ENCODE measurements at places on chromosomes 16 and 17.
A peak's percentile ranks its signal among the peaks of the same experiment; 100 is the strongest.

DNA sequence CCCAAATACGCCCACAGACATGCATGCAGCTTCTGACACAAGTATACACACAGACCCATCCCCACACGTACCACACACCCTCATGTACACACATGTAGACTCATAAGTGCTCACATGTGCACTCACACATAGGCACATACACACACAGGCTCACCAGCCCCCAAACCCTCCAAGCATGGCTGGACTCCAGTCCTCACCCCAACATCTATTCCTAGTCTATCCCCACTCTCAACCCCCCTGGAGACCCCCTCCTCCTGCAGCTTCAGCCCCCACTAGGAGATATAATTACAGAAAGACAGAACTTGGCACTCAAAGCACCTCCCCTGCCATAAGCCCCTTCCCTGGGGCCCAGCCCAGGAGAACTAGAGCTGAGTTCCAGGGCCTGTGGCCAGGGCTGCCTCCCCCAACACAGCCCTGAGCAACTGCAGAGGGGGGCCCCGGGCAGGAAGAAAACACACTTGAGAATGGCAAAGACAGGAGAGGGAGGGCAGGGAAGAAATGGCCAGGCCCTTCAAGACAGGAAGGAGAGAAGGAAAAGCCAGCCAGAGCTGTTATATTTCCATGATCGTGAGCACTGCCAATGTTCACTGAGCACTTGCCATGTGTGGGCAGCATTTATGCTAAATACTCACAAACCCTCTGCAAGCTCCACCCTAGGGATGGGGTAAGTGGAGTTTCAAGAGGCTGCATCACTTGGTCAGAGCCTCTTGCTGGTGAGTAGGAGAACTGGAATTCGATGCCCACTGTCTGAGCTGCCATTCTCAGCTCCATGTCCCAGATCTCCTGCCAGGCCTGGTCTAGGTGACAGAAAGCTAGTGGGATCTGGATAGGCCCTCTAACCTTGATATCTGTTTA is 224.5 kb downstream of the ZNF423 start:
- no peak for DNase-seq

- DNase-seq, result peak; percentile 50
Observed at GRCh38 chr17:11598274-11599221, at the start of gene DNAH9. Gene DNAH9, plus strand, starts transcription at chr17:11598470. Its CDS starts 29 bp downstream, at chr17:11598499.

DNA sequence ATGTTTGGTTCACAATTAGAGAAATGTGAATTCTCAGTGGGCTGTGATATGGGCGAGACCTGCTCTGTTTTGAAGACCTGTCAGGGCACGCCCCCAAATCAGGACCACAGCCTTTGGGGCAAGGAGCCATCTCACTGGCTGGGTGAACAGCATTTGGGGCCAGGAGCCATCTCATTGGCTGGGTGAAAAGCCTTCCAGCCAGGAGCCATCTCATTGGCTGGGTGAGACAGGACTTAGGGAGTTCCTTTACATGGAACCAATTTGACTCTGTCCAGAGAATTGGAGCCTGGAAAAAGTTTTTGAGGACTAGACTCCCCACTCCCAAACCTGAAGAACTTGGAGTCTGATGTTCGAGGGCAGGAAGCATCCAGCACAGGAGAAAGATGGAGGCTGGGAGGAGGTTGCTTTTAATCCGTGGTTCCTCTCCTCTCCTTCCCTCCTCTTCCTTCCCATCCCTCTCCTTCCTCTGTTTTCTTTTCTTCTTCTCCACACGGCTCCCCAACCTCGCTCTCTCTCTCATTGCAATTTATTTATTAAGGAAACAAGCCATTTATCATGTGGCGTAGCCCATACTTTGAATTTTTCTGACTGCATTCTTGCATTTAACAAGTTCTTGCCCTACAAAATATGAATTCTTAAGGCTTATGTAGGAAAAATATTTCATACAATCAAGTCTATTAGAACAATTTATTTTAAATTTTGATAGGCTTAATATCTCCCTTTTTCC is 19.7 kb downstream of the FOXL1 start:
- no peak for DNase-seq

- no peak for DNase-seq
Observed at GRCh38 chr17:20142268-20142667, 133.1 kb downstream of the SPECC1 start.

GRCh38 chr16:3099732-3100499 is 822 bp upstream of the ZSCAN10 start:
- peak; percentile 81 for DNase-seq

DNA sequence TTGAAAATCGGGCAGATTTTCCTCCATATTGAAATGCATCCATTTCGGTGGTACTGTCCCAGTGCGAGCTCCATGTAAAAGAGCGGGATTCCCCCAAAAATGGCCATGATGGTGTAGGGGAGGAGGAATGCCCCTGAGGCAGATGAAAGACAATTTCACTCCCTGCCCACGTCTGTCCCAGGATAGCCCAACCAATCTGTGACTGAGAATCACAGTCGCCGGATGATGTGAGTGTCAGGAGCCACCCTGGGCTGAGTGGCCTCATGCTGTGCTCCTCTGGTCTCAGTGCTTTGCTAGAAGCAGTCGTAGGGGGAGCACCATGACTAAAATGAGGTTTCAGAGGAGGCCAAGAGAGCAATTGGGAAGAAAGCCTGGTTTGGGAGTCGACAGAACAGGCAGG is 16.7 kb downstream of the SLC6A4 start:
- no peak for DNase-seq

GRCh38 chr17:5297245-5297644 is 15.2 kb downstream of the RABEP1 start:
- no peak for DNase-seq

DNA sequence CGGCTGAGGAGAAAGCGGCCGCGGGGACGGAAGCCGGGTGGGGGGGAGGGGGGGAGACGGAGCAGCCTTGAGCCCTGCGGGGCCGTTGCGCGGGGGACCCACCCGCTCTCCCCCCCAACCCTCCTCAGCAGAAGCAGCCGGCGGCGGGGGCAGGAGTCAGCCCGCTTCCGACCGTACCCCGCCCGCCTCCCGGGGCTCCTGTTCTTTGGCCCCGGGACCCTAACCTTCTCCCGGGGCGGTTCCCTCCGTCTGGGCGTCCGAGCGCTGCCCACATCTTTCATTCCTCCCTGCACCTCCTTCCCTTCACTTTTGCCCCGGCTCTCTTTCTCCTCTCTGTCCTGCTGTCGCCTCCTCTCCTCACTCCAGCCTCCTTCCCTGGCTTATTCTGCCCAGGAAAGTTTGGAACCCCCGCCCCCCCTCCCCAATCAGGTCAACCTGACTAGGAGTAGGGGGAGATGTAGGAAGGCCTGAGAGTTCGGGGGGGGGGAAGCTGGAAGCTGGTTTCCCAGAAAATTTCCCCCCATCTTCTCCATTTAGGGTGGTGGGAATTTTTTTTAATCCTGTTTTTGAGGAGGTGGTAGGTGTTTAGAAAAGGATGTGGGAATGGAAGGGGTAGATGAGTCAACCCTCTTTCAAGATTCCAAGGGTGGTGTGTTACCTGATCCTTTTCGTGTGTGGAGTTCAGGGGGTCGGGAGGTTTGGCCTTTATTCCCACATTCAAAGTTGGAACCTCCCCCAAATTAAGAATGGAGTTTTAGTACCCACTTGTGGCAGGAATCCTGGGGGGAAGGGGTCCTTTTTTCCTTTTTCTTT is 427 bp upstream of the NLK start:
- DNase-seq, result no peak

DNA sequence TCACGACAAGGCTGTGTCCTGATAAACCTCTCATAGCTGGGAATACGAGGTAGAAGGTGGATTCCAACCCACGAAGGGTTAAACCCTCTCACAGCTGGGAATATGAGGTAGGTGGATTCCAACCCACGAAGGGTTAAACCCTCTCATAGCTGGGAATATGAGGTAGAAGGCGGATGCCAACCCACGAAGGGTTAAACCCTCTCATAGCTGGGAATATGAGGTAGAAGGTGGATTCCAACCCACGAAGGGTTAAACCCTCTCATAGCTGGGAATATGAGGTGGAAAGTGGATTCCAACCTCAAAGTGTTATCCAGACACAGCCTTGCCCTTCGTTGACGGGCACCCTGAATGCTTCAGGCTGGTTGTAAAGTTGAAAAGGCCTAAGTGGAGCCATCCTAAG is 31.0 kb downstream of the AXIN1 start:
- no peak for DNase-seq

DNA sequence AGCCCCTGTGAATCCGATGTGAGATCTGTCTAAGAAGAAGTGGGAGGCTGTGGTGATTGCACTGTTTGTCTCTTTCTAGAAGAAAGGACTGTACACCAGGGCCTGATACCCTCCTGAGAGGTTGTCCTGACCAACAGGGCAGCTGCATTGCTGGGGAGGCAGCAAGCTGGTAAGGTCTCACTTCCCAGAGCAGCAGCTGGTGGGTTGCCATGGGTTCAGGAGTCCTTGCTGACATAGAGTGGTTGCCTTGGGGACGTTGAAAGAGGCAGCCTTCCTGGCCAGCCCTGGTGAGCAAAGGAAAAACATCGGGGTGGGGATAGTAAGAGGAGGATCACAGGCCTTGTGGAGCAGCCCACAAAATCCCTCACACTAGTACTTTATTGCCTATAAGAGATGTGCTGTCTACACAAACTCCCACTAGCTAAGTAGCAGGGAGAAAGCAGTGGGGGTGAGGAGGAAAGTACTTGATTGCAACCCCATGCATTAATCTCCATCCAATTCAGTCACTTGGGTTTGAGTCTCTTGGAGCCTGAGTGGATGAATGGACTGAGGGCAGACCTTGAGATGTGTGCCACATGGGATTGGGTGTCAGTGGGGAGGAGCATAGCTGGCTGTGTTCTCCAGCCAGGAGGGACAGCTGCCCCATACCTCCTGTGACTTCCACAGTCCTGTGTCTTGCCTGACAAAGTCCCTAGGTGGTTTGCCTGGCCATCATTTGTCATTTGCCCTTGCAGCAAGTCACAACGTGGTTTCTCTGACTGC is 143.8 kb upstream of the RPL38 start:
- DNase-seq, result no peak

- DNase-seq, result no peak
Observed at GRCh38 chr16:20707461-20707860, 10.0 kb upstream of the ACSM1 start.

DNA sequence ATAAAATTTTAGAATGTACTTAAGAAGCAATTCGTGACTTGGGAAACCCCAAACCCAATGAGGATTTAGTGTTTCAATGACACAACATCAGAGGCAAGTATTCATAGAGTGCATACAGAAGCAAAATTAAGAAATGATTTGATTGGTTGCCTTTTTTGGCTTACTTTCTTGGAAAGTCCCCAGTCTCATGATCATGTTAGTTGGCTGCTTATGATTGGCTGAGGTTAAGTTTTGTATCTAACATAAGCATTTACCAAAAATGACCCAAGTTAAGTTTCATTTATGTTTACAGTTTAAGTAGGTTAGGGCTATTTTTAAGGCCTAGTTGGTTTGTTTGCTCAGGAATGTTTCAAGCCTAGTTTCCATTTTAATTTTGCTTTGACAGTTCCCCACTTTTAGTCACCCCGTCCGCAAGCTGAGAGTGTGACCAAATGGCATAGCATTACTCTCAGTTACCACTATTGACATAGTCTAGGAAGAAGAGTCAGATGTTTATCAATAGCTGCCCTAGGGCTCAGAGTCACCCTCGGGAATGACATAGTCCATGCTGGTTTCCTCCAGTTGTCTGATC is 36.2 kb downstream of the DGKE start:
- DNase-seq, result no peak

DNA sequence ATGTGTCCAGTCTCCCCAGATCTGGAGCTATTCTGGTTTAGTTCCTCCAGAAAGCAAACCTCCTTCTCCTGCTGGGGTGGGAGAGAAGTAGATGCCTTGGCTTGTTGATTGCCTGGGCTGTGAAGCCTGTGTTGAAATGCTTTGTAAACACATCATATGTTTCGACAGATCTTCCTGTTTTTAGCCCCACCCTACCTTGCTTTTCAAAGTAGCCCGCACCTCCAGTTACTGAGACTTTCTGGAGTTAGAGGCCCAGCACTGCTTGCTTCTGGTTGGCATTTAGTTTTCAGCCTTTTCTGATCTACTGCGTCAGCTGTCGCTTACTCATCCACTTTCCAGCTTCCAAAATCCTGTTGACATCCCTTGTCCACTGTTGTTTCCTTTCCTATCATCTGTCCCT is 17.9 kb upstream of the NDEL1 start:
- DNase-seq, result no peak

- DNase-seq, result no peak
Observed at GRCh38 chr17:9361188-9361955, 214.2 kb downstream of the STX8 start.

DNA sequence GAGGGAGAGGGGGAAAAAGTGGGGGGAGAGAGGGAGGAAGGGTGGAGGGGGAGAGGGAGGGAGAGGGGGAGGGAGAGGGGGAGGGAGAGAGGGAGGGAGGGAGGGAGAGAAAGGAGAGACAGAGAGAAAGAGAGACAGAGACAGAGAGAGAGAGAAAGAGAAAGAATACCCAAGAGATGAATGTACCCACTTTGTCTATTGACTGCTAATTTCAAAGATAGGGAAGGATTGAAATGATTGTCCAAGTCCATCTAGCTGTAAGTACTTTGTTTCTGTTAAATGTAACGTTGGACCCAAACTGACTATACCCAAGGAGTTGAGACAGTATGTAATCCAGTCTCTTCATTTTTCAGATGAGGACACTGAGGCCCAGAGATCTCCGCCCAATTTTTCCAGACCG is 374.9 kb downstream of the GRIN2A start:
- DNase-seq, result no peak

- peak; percentile 86 for DNase-seq
Observed at GRCh38 chr17:78497115-78497540, 80.1 kb downstream of the DNAH17 start.

DNA sequence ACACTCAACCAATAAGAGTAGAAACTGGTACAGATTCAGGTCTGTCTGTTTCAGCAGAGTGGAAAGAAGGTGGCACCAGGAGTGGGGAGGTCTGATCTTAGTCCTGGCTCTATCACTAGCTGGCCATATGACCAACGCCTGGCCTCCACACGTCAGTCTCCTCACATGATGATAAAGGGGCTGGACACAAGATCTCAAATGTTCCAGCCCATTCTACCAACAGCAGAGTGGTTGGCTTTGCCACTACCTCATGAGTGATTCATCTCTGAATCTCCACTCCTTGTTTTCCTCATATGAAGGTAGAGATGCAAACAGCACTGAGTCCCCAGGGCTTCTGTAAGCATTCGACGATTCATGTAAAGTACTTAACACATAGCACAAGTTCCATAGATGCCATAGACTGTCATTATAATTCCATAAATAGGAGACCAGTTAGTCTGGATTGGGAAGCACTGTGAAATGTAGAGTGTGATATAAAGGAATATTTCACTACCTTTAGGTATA is 281.9 kb upstream of the ASIC2 start:
- DNase-seq, result no peak

Measured in kidney capillary endothelial cell (primary cell).